ENCODE measurements at places on chromosomes 4 and X.
A peak's percentile ranks its signal among the peaks of the same experiment; 100 is the strongest.

DNA sequence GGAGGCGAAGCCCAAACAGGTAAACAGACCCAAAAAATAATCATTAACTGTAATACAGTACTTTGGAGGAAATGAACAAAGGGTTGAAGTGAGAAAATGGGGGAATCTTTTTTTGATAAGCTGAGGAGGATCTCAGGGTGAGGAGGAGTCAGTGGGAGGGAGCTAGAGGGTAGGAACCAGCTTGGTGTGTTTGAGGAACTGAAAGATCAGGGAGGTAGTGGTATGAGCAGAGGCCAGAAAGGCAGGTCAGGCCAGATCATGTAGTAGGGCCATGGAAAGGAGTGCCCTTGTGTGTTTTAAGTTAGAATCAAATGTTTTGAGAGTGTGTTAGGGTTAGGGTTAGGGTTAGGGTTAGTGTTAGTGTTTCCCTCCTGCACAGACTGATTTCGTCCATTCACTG, 48.8 kb downstream of the PPP2R2C start:
- no peak for DNase-seq

- DNase-seq: no peak
These were observed 39.3 kb upstream of the WWC2 start for GRCh38 chr4:183059797-183060196.

DNA sequence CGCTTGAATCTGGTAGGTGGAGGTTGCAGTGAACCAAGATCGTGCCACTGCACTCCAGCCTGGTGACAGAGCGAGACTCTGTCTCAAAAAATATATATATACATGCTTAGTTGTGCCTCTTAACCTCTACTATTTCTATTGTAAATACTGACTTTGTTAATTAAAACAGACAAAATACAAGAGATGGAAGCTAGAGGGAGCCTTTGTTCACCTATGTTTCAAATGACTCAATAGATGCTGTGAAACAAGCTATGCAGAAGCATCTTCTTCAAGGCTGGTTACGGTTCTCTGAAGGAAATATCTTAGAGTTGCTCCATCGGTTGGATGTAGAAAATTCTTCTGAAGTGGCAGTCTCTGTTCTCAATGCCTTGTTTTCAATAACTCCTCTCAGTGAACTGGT, 6.2 kb downstream of the NCAPG start:
- peak; percentile 53 for DNase-seq

DNA sequence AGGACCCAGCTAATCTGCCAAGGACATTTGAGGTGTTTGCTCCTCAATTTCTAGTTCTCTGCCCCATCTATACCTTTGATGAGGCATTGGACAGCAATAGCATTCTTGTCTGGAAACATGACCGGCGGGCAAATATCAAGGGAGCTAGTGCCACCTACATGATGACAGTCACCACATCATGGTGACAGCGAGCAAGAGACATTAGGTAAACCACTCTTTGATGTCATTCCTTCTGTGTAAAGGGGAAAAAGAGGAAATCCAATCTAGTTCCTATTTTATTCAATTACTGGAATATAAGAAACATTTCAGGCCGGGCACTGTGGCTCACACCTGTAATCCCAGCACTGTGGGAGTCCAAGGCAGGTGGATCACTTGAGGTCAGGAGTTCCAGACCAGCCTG, 20.7 kb upstream of the IL13RA1 start:
- no peak for DNase-seq

DNA sequence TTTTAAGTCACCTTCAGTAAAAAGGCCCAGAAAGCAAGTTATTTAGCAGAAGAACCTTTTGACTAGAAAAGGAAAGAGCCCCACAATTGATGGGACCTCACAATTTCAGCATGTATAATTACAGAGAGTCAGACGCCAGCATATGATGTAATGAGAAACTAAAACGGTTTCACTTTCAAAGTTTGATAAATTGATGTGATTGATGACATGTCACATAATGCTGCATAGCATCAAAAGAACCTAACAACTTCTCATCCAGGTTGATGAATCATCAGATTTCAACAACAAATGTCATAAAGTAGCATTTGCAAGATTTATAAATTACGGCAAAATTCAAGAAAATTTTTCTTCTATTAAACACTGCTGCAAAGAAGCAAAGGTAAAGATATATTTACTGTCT, 3.9 kb upstream of the GAR1 start:
- DNase-seq: no peak

- no peak for DNase-seq
These were observed 69.4 kb upstream of the MAGED1 start for GRCh38 chrX:51824061-51824460.

DNA sequence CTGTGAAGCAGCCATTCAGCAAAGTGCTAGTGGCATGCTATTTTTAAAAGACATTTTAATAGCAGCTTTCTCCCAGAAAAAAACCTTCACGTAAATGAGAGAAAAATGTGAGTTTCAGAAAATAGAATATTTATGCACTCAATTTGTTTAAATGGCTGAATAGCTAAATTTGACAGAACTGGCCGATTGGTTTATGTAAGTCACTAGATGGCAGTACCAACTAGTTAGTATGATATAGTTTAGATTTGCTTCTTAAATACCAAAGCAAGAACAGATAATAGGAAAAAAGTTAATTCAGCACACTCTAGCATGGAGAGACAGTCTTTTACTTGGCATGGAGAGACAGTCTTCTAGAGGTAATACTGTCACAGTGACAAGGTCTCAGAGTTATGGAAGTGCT, 250.1 kb downstream of the SNCA start:
- no peak for DNase-seq

DNA sequence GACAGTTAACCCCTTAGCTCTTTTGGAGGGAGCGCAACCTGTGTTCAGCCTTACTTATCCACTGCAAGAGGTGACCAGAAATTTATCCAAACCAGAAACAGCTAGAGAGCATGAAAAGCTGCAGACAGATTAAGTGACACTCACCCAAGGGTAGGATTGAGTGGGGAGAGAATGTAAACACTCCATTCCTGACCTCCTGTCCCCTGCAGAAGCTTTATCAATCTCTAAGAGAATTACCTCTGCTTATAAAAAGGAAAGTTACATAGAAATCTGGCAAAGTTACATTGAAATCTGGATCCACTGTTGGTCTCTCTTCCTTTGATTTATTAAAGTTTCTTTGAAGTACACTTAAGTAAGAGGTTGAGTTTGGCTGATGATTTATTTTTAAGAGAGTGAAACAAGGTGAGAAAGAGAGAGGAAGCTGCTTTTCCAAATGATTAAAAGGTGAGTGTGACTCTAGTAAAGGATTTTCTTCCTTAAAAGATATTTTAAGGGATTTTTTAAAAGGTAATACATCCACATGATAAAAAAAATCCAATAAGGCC, 112.3 kb downstream of the ANAPC4 start:
- no peak for DNase-seq

DNA sequence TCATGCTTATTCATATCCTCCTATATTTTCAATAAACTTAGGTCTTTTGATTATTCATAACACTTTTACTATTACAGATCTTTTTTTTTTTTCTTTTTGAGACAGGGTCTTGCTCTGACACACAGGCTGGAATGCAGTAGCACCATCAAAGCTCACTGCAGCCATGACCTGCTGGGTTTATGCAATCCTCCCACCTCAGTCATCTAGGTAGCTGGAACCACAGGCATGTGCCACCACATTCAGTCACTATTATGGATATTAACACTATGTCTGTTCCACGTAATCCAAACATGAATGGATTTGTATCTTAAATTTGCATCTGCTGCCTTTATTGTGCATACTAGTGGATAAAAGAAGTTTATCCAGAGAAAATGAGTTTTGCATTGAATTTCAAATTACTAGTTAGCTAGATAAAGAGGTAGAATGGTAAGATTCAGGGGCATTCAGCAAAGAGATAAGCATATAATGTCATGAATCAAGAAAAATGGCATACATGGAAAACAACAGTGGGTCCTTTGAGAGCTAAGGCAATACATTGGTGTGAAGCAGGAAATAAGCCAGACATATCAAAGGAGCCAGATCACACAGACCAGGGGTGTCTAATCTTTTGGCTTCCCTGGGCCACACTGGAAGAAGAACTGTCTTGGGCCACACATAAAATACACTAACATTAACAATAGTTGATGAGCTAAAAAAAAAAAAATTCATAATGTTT, 13.9 kb downstream of the ANAPC10 start:
- peak; percentile 72 for DNase-seq

GRCh38 chr4:149008415-149009025, 566.3 kb upstream of the NR3C2 start:
- DNase-seq: no peak

GRCh38 chr4:185405296-185405999, 8.8 kb downstream of the ANKRD37 start:
- no peak for DNase-seq

GRCh38 chrX:107117993-107118321, 665 bp downstream of the RBM41 start:
- no peak for DNase-seq

DNA sequence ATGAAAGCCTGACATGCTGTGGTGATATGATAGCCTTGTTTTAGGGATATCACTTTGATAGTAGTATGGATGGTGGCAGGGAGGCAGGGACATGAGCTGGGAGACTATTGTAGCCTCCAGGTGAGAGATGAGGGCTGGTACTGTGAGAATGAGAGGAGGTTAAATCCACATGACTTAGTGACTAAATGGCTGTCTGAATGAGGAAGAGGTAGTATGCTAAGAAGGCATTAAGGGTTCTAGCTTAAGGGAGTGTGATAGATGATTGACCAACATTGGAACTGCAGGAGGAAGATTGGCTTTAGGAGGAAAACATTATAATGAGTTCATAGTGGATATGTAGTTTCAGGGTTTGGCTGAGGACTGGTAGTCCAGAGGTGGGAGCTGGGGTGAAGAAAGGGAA, 195.0 kb upstream of the ANK2 start:
- DNase-seq: no peak

- DNase-seq: no peak
These were observed 45.1 kb downstream of the RHOH start for GRCh38 chr4:40241941-40242340.

GRCh38 chr4:26826721-26827120, 33.9 kb upstream of the STIM2 start:
- DNase-seq: no peak

- no peak for DNase-seq
These were observed 1391.1 kb downstream of the FSTL5 start for GRCh38 chr4:160772668-160773067.

DNA sequence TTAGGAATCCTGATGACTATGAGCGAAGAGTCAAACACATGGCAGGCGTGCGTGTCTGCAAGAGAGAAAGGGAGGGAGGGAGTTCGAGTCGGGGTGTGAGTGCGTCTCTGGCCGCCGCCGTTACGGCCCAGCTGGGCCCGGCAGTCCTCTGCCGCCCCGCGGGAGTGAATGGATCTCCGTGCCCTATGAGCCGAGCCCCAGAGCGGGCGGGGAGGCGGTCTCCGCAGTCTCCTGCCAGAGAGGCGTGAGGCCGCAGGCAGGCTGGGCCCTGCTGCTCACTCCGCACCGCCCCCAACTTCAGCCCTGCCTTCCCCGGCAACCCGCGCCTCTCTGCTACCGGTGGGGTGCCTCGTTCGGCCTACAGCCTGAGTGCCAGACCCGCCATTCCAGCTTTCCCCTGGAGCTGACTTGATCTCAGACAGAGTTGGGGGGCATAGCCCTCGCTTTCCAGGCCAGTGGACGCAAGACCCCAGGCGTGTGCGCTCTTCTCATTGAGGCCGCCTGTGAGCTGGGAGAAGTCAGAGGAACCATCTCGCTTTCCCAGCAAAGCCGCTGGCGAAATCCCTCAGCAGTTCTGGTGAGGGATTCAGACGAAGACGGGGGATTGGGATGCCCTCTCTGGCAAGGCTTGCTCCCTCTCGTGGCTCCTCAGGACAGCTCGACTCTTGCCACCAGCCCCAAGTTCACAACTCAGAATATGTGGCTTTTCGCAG, 1.4 kb downstream of the SLC16A2 start:
- DNase-seq: peak; percentile 54

GRCh38 chrX:15748841-15749240, 10.8 kb downstream of the CA5B start:
- DNase-seq: no peak

DNA sequence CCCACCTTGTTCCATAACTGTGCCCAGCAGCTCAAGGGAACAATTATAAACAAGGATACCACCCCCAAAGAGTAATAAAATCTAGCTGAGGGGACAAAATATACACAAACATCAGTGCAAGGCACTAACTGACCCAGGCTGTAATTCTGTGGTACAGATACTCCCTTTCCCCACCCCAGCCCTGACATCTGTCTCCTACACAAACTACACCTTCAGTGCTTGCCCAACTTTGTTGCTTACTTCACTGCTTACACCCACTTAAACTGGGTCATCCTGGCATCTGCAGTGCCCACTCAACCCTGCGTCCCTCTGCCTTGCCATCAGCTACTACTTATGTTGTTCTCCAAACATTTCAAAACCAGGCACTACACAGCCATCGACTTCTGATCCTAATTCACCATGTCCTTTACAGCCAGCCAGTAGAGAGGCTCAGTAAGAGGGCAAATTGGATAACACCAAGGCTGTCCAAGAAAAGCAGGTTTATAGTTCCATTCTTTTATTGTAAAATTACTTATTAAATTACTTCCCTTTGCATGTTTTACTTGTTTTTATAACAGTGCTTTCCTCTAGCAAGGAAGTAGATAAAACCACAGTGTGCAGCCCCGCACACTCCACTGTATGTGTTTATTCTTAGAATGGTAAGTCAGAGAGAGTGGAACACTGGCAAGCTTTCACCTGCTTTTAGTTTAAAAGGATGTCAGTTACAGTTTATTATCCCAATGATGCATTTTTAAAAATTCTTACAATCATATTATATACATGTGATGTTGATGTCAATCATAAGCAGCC, 149.6 kb downstream of the INPP4B start:
- DNase-seq: no peak

DNA sequence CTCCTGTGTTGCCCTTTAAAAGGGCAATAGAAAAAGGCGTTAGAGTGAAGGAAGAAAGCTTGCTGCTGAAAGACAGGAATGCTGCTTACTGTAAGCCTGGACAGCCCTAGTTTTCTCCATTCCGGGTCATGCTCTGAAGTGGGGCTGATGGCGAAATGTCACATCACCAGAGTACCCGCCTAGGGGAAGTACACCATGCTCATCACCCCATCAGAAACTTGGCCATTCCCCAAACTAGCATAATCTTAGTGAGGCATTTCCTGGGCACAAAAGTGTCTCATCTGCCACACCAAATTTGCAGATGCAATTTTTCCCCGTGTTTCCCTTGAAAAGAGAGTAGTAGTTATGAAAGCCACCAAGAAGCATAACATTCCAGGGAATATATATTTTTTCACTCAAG, 47.8 kb upstream of the CAMK2D start:
- DNase-seq: peak; percentile 34

DNA sequence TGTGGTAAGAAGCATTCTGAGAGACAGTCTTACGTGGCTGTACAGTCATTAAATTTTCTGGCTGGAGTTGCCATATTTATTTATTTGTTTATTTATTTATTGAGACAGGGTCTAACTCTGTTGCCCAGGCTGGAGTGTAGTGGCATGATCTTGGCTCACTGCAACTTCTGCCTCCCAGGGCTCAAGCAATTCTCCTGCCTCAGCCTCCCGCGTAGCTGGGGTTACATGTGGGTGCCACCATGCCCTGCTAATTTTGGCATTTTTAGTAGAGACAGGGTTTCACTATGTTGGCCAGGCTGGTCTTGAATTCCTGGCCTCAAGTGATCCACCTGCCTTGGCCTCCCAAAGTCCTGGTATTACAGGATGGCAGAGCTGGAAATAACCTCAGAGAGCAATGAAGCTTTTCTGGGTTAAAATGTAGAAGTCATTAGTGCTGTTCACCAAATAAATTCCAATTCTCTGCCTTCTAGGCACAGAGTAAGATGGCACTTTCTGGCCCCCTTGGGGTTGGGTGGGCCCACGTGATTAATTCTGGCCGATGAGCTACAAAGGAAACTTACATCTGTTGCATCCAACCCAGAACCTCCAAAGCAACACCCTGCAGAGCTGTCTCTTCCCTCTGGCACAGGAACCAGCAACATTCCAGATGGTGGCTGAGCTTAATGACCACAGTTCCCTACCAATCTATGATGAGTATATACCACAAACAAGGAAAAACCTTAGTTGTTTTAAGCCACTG, 4.5 kb downstream of the MRFAP1 start:
- no peak for DNase-seq

All from mammary epithelial cell (primary cell).